AML-193 (cell line): ENCODE measurements at places on chromosomes 13 and 19.

- no peak for DNase-seq
Measured at GRCh38 chr13:105151639-105152038, 1383.8 kb downstream of the EFNB2 start.

GRCh38 chr13:77480066-77480465 is 55.4 kb upstream of the SCEL start:
- no peak for DNase-seq

DNA sequence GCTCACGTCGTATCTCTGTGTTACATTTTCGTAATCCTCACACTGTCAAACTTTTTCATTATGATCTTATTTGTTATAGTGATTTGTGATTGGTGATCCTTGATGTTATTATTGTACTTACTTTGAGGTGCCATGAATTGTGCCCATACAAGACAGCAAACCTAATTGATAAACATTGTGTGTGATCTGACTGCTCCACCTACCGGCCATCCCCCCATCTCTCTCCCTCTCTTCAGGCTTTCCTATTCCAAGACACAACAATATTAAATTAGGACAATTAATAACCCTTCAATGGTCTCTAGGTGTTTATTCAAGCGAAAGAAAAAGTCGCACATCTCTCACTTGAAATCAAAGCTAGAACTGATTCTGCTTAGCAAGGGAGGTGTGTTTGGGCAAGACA is 349.3 kb downstream of the RBM26 start:
- DNase-seq = no peak

- no peak for DNase-seq
Measured at GRCh38 chr13:103517066-103517767, 451.0 kb upstream of the SLC10A2 start.

- DNase-seq = no peak
Measured at GRCh38 chr13:58994077-58994476, 1169.7 kb downstream of the DIAPH3 start.

- DNase-seq = no peak
Measured at GRCh38 chr13:103067751-103068555, 1.7 kb upstream of the SLC10A2 start.

GRCh38 chr19:16288544-16288943 is 36.1 kb upstream of the KLF2 start:
- DNase-seq = no peak

GRCh38 chr13:21399741-21400140 is 59.4 kb downstream of the ZDHHC20 start:
- no peak for DNase-seq

DNA sequence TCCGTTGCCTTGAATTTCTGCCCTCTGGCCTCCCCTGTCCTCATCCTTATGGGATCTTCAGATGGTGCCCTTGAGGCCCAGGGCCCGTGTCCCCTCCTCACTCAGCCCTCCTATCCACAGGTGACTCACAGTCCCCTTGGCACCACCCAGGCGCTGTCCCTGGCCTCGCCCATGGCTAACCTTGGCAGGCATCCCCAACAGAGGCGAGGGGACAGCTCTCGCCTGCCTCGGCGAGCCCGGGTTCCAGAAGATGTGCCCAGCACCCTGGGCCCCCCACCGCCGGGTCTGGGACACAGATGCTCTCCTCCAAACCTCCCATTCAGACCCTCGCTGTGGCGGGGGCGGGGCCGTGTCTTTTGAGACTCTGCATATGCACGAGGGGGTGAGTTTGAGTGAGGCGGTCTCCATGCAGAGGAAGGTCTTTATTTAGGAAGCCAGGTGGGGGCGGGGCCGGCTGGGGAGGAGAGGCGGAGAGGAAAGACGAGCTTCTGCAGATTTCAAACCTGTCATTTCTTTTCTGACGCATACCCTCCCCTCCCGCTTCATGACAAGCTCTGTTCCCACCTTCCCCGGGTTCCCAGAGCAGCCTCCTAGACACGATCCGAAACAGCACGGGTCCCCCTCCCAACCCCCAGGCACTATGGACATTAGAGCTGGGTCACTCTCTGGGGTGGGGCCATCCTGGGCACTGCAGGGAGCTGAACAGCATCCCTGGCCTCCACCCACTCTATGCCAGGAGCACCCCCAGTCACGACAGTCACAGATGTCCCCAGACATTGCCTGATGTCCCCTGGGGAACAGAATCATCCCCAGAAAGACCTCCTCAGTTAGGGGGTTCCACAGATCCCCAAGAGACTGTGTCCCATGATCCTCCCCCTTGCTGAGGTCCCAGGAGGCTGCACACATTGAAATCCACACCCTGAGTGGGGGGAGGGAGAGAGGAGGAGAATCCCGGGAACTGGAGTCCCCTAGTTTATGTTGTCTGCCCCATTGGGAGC is 48.5 kb downstream of the GNG7 start:
- DNase-seq = no peak

GRCh38 chr19:37980419-37981170 is 73.6 kb downstream of the SIPA1L3 start:
- no peak for DNase-seq

DNA sequence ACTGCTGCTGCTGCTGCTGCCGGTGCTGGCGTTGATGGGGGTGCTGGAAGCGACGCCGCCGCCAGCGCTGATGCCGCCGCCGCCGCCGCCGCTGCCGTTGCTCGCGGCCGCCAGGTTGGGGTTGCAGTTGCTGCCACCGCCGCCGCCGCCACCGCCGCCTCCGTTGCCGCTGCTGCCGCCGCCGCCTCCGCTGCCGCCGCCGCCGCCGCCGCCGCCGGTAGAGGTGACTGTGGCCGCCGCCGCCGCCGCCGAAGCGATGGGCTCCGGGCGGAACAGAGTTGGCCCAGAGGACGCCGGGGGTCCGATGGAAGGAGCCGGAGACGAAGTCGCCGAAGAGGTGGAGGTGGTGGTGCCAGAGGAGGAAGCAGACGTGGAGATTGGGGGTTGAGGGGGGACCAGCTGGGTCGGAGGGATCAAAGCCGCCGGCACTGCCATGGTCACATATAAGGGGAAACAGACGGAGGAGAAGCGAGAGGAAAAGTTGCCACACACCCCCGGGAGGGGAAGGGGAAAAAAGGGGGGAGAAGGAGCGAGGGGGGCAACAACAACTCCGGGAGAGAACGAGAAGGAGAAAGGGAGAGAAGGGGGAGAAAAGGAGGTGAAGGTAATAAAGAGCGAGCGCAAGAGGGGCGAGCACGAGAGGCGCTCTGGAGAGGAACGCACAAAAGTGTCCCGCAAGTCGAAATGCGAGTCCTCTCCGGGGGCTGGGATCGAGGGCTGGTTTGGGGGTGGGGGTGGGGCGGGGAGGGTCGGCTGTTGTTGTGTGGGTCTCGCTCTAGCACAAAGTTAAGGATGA is 471 bp downstream of the DACH1 start:
- DNase-seq = peak; percentile 53

- DNase-seq = no peak
Measured at GRCh38 chr13:95411428-95412040, 110.3 kb upstream of the ABCC4 start.

DNA sequence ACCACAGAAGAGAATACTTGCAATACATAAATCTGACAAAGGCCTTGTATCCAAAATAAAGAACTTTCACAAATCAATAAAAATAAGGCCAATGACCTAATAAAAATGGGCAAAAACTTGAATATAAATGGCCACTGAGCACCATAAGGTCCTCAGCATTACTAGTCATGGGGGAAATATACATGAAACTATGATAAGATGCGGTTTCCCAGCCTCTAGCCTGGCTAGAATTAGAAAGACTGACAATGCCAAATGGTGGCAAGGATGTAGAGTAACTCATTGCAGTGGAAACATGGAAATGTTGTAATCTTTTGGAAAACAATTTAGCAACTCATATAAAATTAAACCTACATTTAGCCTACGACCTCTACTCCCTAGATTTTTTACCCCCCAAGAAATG is 227.1 kb downstream of the GGACT start:
- DNase-seq = no peak

- peak; percentile 42 for DNase-seq
Measured at GRCh38 chr13:70568571-70568970, 460.3 kb upstream of the KLHL1 start.

GRCh38 chr19:1523412-1524286 is at the start of gene PLK5:
PLK5 (plus strand) TSS chr19:1524077; CDS start chr19:1526997, 2,920 bp downstream.
- no peak for DNase-seq

DNA sequence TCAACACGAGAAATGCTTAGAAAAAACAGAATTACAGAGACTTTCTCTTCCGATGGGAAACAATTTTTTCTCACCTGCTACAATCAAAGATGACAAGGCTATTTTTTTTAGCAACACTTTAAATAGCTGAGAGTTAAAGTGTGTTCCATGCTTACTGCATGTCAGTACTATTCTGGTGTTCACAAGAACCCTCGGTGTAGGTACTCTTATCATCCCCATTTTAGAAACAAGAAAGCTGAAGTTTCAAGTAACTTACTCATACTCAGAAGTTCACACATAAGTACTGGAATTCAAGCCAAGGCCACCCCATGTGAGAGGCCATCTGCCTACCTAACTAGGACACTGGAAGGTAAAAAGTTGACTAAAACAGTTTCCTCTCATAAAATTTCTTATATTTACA is 9.0 kb upstream of the TNFRSF19 start:
- DNase-seq = no peak

- DNase-seq = no peak
Measured at GRCh38 chr13:94419925-94420305, 59.6 kb downstream of the DCT start.

DNA sequence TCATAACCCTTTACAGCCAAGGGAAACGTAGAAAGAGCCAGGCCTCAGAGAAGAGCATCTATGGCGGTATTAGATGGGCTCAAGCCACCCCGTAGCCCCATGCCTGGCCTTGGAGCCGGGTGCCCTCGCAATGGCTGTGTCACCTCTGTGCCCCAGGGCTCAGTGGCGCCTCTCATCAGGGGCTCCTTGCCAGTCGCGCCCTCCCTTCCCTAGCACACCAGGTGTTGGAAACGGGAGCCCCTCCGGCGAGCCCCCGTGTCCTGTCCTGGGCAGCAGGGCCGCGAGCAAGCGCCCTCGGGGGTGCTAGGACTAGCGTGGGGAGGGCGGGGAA is 453 bp downstream of the ZNF256 start:
- no peak for DNase-seq

- peak; percentile 85 for DNase-seq
Measured at GRCh38 chr19:33260628-33261418, 35.2 kb upstream of the SLC7A10 start.

GRCh38 chr19:31140717-31141116 is 208.5 kb downstream of the TSHZ3 start:
- no peak for DNase-seq

DNA sequence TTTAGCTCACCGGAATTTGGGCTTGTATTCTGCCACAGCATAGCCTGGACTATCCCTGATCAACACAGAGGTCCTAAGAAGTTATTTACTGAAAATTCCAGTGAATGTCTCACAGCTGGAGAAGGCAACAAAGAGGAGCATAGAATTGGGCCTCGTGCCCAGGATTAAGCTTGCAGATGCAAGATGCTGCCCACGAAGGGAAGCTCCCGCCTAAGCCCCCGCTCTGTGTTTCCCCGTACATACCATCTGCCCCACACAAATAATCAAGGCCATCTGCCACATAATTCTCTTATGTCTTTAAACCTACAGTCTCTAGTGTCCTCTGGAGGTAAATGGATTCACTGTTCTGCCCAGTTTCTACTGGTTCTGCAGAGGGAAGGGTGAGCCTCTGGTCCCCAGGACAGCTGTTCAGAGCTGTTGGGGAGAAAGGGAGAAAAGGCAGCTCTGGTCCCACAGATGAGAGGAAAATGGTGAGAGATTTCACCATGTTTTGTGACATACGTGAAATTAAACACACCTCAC is 7.4 kb upstream of the TPP2 start:
- no peak for DNase-seq

DNA sequence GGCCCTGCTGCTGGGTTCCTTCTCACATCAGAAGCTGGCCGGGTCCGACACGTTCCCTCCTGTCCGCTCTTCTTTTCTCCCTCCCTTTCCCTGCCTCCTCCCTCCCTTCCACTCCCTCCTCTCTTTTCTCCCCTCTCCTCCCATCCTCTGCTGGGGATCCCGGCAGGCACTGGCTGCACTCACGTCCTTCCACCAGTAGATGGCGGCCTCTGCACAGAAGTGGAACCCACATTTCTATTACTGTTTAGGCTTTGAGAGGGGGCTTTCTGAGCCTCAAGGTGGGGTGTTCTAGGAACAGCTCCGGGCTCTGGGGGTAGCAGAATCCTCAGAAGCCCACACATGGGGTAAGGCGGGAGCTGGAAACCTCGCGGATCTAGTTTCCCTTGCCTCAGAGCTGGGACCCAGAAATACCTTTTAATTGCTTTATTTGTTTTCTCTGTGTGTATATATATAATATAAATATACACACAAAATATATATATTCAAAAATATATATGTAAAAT is 294.2 kb downstream of the ZNF536 start:
- DNase-seq = peak; percentile 17

DNA sequence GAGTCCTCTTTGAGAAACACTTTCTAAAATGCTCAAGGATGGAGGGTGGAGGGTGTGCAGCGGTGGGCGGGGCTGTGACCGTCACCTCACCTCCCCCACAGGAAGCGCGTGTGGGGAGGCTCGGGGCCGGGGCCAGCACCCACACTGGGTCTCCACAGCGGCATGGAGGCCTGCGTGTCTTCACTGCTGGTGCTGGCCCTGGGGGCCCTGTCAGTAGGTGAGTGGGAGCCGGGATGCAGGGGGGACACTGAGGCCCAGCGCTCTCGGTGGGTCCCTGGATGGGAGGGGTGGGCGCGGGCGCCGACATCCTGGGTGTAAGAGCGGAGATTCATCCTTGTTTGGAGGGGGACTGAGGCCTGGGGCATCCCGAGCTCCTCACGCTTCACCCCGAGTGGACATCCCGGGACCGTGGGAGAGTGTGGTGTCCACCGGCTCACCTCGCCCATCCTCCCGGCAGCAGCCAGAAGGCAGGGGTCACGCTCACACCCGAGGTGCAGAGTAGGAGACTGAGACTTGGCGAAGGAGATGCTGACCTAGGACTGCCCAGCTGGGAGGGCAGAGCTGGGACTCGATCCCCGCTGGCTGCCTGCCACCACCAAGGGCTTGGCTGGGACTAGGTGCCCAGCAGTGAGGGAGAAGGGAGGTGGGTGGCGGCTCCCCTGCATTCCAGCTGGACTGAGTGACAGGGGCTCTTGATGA is at the start of gene GZMM:
Gene GZMM (plus strand): TSS at position 144 of the 699 bp plus-strand sequence. CDS start 19 bp downstream, at position 163.
- DNase-seq = no peak

- DNase-seq = peak; percentile 74
Measured at GRCh38 chr13:66586489-66586888, 643.6 kb downstream of the PCDH9 start.

- no peak for DNase-seq
Measured at GRCh38 chr13:100131863-100132574, 43.1 kb downstream of the PCCA start.

GRCh38 chr13:30159446-30159839 is 147.9 kb downstream of the KATNAL1 start:
- DNase-seq = no peak

- DNase-seq = no peak
Measured at GRCh38 chr13:101896541-101896940, 444.1 kb downstream of the ITGBL1 start.

DNA sequence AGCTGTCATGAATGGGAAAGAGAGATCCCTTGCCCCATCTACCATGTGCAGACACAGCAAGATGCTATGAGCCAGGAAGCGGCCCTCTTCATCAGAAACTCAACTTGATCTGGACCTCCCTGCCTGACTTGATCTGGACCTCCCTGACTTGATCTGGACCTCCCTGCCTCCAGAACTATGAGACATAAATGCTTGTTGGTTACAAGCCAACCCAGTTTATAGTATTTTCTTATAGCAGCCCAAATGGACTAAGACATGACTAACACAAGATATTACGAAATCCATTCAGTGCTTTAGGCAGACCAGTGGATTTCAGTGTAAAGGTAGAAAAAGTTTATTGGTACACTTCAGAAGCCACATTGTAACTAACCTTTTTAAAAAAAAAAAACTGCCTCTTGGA is 15.6 kb downstream of the PCID2 start:
- DNase-seq = no peak
